ENCODE measurements at places on chromosomes 6 and 20.

DNA sequence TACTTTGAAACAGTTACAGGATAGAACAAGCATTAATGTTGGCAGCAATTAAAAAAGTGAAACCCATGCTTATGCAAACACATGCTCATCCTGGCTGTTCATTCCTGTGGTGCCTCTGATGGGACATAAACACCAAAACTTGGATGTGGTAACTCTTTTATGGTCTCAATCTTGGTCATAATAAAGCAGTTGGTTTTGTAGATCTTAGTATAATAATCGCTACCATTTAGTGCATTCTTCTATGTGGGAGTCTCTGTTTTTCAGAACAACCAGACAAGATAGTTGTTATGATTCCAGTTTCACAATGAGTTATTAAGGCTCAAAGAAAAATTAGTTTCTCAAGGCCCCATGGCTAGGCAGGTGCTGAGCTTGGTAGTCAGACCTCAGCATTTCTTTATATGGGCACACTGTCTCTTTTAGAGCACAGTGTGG is 184.0 kb downstream of the UTRN start:
- no peak for DNase-seq

DNA sequence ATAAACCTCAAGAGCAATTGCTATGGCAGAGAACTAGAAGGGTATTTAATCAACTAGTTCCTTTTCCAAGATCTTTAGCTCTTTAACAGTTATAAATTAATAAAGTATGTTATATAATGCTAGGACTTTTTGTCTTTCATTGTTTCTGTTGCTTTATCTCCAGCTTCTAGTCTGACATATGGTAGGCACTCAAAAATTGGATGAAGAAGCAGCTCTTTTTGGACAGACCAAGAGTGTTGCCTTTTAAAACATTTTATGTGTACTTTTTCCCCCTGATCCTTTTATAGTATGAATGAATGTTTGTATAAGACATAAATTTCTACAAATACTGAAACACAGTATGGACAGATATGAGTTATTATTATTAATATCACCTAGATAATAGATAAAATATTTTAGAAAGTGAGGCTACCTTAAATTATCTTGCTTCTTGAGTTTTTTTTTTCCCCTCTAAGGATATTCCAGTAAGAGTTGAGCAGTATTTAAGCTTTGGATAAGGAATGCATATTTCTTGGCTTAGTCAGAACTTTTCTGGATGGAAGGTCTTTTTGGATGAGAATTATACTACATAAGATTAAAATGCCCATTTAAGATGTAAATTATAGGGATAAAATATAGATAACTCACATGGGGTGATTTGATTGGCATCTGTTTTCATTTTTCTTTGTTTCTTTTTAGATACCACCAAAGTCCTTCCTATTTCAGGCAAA is 16.6 kb downstream of the LAMA2 start:
- no peak for DNase-seq

DNA sequence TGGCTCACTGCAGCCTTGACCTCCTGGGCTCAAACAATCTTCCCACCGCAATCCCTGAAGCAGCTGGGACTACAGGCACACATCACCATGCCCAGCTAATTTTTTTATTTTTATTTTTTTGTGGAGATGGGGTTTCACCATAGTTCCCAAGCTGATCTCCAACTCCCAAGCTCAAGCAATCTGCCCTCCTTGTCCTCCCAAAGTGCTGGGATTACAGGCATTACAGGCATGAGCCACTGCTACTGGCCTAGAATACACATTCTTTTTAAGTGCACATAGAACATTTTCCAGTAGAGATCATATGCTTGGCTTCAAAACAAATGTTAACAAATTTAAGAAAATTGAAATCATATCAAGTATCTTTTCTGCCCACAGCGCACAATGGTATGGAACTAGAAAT is 176.8 kb upstream of the MARCKS start:
- DNase-seq: no peak

DNA sequence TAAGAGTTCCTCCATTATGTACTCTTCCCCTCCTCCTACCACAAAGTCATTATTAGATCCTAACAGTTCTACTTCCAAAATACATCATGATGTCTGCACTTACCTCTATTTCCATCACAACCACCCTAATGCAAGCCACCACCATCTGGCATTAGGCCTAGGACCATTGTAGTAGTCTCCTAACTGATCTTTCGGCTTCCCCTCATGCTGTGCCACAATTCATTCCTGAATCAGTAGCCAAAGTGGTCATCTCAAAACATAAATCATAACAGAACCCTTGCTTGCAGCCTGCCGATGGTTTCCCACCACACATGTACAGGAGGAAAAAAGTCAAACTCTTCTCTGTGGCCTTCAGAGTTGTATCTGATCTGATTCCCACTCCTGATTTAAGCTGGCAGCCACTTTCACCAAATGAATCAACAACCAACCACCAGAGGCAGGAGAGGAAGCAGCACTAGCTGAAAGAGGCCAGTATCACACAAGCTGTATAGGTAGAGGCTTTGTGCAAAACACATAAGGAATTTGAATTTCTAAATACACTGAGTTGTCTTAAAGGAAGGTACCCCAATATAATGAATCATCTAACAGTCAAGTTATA is 26.1 kb downstream of the FAM184A start:
- no peak for DNase-seq

- no peak for DNase-seq
Observed at GRCh38 chr6:128663238-128663637, 142.8 kb upstream of the PTPRK start.

- no peak for DNase-seq
Observed at GRCh38 chr6:80319196-80319595, 212.7 kb downstream of the BCKDHB start.

DNA sequence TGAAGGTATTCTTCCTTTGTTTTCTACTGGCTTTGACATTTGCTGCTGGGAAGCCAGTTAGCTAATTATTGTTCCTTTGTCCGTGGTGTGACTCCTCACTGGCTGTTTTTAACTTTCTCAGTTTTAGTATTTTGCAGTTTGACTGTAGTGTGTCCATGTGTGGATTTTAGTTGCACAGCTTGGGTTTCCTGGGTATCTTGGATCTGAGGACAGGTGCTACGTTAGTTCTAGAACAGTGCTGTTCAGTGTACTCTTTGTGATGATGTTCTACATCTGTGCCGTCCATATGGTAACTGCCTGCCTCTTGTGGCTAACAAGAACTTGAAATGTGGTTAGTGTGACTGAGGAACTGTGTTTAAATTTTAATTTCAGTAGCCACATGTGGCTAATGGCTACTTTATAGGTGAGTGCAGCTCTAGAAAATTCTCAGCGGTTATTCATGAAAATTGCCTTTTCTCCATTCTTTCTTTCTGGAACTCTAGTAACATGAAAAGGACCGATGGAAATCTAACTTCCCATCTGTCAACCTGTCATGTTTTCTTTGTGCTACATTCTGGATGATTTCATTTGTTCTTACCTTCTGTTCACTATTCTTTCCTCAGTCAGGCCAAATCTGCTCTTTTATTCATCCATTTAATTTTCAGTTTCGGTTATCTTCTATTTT is 7.4 kb downstream of the SNX9 start:
- no peak for DNase-seq

GRCh38 chr6:141521440-141521839 is 611.3 kb upstream of the GJE1 start:
- DNase-seq: no peak

DNA sequence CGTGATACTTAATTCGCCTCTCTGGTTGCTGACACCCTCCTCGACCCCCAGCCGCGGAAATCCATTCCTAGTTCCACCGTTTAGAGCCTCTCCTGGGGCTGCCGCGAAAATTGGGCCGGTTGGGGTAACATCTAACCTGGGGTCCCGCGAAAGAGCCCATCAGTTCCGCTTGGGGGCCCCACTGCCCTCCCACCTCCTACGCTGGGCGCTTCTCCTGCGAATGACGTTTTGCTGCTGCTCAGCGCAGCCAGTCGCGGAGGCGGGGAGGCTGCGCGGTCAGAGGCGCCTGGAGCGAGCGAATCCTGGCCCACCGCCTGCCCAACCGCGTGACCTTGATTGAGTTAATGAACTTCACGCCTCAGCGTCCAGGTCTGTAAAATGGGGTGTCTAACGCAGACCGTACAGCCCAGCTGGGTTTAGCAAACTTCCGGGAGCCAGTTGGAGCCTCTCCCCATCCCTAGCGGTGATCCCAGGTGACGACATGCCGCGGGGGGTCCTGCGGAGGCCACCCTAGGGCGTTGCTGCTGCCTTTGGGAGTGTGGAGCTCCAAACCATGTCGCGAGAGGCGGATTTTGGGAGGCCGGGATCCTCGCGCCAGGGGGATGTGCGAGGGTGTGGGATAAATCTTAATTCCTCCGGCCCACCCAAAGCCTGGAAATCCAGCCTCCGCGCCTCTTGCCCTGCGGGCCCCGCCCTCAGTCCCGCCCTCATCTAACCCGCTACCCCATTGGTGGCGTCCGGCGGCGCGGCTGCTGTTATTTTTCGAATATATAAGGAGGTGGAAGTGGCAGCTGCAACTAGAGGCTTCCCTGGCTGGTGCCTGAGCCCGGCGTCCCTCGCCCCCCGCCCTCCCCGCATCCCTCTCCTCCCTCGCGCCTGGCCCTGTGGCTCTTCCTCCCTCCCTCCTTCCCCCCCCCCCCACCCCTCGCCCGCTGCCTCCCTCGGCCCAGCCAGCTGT is at the start of gene CDC25B:
CDC25B (plus strand) TSS at position 800 of the 958 bp plus-strand sequence. CDS start 222 bp downstream, outside the sequence.
- DNase-seq: peak; percentile 91

DNA sequence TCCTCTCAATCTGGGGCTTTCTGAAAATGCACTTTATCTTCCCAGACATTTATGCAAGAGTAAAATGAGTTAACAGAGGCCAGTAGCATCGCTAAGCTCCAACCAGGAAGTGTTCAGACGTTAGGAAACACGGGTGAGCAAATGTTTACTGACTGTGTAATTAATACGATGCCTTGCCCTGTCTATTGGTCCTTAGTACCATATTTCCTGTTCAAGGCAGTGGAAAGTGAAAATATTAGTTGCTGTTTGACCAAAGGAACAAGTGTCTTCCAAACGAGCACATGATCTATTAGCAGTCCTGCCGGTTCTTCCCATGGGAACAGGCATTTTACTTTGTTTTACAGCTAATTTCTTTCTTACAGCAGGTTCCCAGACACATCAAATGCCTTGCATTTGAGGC is 311.1 kb upstream of the JAG1 start:
- DNase-seq: no peak

DNA sequence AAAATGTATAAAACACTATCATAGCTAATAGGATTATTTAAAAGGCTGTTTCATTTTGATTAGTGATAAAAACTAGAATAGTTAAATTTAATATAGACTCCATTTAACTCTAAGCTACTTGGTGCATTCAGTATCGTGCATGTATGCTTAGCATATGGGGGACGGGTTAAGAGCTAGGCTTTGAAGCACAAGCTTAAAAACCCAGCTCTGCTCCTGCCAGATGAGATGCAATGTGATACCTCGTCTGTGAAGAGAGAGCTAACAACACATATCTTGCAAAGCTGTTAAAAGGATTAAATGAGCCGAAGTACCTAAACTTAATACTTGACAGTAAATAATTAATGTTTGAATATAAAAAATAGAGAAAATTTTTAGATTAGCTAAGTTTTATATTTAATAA is 42.2 kb downstream of the DTNBP1 start:
- DNase-seq: no peak

- no peak for DNase-seq
Observed at GRCh38 chr6:145349950-145350510, 385.3 kb downstream of the EPM2A start.

- DNase-seq: peak; percentile 8
Observed at GRCh38 chr6:144447472-144447871, 162.3 kb downstream of the UTRN start.

GRCh38 chr20:40602381-40602780 is 86.7 kb downstream of the MAFB start:
- DNase-seq: no peak
